ENCODE measurements at places on chromosomes 12 and 14.

- no peak for DNase-seq
Observed at GRCh38 chr12:1838994-1839365, 18.6 kb downstream of the LRTM2 start.

GRCh38 chr12:26017484-26018211 is 59.2 kb downstream of the RASSF8 start:
- no peak for DNase-seq

DNA sequence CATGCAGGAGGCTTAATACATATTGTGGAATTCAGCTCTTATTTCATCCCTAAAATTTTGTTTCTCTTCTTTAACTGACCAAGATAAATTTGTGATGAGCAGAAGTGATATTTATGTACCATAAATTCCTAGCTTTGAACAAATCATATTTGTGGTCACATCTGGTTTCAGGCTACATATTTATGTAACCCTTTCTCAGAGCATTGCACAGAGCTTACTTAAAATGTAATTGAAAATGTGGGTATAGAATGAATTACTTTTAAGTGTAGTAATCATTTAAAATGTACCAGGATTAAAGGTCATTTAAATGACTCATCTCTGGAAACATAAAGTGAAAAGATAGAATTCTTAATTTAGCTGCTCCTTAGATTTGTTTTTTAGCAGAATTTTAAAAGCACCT is 129.9 kb upstream of the FRMD6 start:
- no peak for DNase-seq

DNA sequence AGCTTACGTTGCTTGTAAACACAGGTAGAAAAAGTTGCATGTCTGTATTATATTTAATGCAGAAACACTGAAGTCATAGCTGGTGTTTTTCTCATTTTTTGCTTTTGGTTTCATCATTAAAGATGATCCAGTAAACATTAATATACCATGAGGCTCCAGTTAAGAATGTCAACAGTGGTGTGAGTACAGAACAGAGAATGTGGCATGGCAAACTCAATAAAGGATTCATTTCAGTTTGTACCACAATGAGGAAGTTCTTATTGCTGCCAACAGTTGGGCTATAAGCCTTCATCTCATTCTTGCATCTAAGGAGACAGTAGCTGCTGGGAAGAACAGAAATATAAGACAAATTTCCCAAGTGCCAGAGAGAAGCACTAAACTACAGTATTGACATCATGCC is 72.1 kb upstream of the ST8SIA1 start:
- DNase-seq: no peak

- peak; percentile 33 for DNase-seq
Observed at GRCh38 chr12:52903285-52903854, 1.5 kb downstream of the KRT8 start.

DNA sequence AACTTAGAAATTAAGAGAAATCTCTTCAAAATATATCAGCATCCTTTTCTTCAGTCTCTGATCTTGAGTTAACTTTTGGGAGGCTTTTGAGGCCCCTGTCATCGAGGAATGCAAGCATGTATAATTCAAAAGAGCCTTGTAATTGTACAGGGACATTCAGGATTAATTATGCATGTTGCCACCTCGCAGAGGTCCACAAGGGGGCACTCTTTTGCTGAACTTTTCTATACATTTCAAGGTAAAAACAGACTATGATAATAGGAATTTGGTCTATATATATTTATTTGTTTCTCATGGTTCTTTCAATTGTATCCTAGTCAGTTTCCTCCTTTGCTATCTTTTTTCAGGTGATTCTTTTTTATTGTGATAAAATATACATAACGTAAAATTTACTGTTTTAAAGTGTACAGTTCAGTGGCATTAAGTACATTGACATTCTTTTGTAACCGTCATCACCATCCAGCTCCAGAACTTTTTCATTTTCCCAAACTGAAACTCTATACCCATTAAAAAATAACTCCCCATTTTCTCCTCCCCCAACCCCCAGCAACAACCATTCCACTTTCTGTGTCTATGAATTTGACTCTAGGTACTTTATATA is 47.0 kb upstream of the SLC2A13 start:
- DNase-seq: peak; percentile 31

DNA sequence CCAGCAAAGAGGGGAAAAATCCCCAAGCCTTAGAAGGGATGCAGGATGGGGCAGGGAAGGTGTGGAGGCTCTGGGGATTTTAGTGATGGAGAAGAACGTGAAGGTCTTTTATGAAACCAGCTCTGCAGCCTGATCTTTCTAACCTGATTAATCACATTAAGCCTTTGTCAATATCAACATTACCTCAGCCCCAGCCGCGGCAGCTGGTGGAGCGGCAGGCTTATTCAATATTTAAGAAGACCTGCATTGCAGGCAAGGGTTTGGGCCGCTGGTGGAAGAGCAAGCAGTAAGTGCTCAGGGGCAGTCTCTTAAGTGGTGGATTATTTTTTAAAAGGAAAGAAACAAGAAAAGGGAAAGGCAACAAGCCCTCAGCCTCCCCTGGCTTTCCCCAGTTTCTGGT is 16.6 kb downstream of the RPH3A start:
- DNase-seq: no peak

DNA sequence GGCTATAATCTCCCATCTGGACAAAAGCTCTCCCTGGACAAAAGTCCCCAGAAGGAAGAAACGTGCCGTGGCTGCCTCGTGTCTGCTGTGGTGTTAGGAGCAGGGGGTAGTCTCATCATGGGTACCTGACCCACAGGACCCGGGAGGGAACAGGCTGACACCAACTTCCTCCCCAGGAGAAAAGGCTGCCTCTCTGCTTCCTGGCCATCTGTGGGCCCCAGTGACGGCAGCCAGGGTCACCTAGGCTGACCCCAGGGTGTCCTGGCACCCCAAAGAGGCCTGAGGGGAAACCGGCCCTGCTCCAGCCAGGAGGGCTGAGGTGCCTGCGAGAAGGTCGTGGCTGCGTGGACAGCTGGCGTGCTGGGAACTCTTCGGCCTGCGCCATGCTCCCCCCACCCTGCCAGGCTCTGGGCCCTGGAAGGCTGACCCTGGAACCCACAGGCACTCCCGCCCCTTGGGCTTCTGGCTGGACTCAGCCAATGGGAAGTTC is 133.9 kb downstream of the RFLNA start:
- DNase-seq: no peak

GRCh38 chr14:106372870-106373652 is 846.7 kb downstream of the TMEM121 start:
- DNase-seq: no peak

- DNase-seq: no peak
Observed at GRCh38 chr14:40221428-40221827, 789.2 kb upstream of the FBXO33 start.

GRCh38 chr14:103629503-103630121 is 601 bp downstream of the KLC1 start:
- no peak for DNase-seq

DNA sequence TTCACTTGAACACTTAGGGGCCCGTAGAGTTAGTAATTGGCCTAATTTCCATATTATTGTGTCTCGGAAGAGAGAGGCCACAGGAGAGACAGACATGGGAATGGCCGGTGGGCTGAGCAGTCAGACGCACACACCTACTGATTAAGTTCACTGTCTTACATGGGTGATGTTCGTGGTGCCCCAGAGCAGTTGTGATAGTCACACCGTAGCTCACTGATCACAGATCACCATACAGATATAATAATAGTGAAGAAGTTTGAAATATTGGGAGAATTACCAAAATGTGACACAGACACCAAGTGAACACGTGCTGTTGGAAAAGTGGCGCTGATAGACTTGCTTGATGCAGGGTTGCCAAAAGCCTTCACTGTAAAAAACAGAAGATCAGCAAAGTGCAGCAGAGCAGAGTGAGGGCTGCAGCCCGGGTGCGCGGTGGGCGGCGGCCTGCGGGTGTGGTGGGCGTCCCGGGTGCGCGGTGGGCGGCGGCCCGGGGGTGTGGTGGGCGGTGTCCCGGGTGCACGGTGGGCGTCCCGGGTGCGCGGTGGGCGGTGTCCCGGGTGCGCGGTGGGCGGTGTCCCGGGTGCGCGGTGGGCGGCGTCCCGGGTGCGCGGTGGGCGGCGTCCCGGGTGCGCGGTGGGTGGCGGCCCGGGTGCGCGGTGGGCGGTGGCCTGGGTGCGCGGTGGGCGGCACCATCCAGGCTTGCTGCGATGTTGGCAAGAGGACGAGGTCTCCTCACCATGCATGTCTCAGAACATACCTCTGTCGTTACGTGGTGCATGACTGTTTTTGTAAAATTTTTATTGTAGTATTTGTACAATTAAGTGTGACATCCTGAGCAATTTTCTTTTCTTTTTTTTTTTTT is 34.3 kb upstream of the TEX22 start:
- no peak for DNase-seq

DNA sequence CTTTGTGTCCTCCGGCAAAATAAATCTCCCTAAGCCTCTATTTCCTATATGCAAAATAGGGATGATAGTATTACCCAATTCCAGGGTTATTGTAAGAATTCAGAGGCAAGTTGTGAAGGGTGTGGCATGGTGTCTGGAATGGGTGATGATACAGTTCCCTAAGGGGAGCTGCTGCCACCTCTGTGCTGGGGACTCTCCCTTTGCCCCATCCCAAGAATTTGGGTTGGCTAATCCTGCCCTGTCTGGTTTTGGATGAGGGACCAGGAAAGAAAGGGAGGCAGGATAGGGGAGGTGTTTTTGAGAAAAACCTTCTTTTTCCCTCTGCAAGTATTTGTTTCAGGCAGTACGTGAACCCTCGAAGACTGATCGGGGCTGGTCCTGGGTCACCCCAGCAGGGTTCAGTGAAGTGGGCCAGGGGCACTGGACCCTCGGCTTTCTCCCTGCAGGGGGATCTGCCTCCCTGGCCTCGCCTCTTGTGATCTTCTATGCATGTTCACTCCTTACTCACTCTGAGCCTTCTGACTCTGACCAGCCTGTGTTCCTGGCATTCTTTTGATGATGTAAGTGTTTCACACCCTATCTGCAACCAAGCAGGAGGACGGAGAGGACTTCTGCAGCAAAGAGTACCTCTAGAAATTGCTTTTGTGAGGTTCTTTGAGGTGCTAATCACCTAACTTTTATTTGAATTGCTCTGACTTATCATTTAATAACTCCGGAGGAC is 60.8 kb downstream of the RASSF3 start:
- DNase-seq: no peak

GRCh38 chr12:30753233-30753632 is 1.5 kb downstream of the CAPRIN2 start:
- DNase-seq: no peak
